Activated naive CD4-positive, alpha-beta T cell treated with anti-CD3 and anti-CD28 coated beads, Interleukin-2, amount 50 U/mL, for 72 hours (primary cell): ENCODE measurements at places on chromosomes 5 and 9. TPM values are rescaled to one million over a fixed set of nuclear protein-coding genes. Genes with fewer than 3 reads are reported as not detected.

LEAP2 gene
- 1.5 TPM for total RNA-seq

NR2F1 gene
- total RNA-seq = not detected

STKLD1 gene
- 1.1 TPM for total RNA-seq

CDKN2A gene
- 0.43 TPM for total RNA-seq

SHLD3 gene
- 1.9 TPM for total RNA-seq

TAS2R1 gene
- total RNA-seq = not detected

SPINK7 gene
- total RNA-seq = not detected

ABLIM3 gene
- total RNA-seq = 0.53 TPM

SPATA31C1 gene
- total RNA-seq = not detected

CDO1 gene
- not detected for total RNA-seq

SLU7 gene
- total RNA-seq = 36.5 TPM

SCGB3A2 gene
- not detected for total RNA-seq

C5orf63 gene
- total RNA-seq = 9.7 TPM

GLDC gene
- total RNA-seq = 0.96 TPM

CCL27 gene
- total RNA-seq = not detected

SWI5 gene
- total RNA-seq = 15.6 TPM

WNT8A gene
- not detected for total RNA-seq

SPOCK1 gene
- total RNA-seq = not detected

BTNL9 gene
- total RNA-seq = 0.41 TPM

PCDHB11 gene
- not detected for total RNA-seq

CAMK2A gene
- not detected for total RNA-seq

CARTPT gene
- not detected for total RNA-seq

DNAJC25 gene
- 4.4 TPM for total RNA-seq

FOXD1 gene
- not detected for total RNA-seq

STPG3 gene
- not detected for total RNA-seq

HTR1A gene
- not detected for total RNA-seq

SHB gene
- total RNA-seq = 0.34 TPM

CCDC180 gene
- total RNA-seq = 0.50 TPM

PROB1 gene
- 3.3 TPM for total RNA-seq

FSD1L gene
- 0.61 TPM for total RNA-seq

RABEPK gene
- total RNA-seq = 31.9 TPM

STC2 gene
- total RNA-seq = 39.5 TPM

FAM221B gene
- total RNA-seq = not detected

ADAMTS13 gene
- 5.4 TPM for total RNA-seq

DHFR gene
- 89.6 TPM for total RNA-seq

BNC2 gene
- total RNA-seq = not detected

RELL2 gene
- total RNA-seq = 22.2 TPM

PCDHA7 gene
- total RNA-seq = not detected

ASPN gene
- not detected for total RNA-seq

PDLIM4 gene
- total RNA-seq = not detected

CLPTM1L gene
- 44.8 TPM for total RNA-seq

SLC34A3 gene
- total RNA-seq = 0.12 TPM

RAB24 gene
- total RNA-seq = 14.8 TPM

CDC42SE2 gene
- total RNA-seq = 102 TPM

SPAAR gene
- total RNA-seq = not detected

TRPM3 gene
- 0.02 TPM for total RNA-seq

PCDHA5 gene
- total RNA-seq = not detected

C9 gene
- not detected for total RNA-seq

ANKRD18A gene
- total RNA-seq = 9.1 TPM

DOCK2 gene
- 220 TPM for total RNA-seq

TNIP1 gene
- total RNA-seq = 276 TPM

RNF183 gene
- 0.29 TPM for total RNA-seq

TICAM2 gene
- total RNA-seq = 0.91 TPM

LRRC19 gene
- not detected for total RNA-seq

ARHGEF39 gene
- total RNA-seq = 22.8 TPM
